ENCODE measurements at places on chromosomes 2 and 18.

DNA sequence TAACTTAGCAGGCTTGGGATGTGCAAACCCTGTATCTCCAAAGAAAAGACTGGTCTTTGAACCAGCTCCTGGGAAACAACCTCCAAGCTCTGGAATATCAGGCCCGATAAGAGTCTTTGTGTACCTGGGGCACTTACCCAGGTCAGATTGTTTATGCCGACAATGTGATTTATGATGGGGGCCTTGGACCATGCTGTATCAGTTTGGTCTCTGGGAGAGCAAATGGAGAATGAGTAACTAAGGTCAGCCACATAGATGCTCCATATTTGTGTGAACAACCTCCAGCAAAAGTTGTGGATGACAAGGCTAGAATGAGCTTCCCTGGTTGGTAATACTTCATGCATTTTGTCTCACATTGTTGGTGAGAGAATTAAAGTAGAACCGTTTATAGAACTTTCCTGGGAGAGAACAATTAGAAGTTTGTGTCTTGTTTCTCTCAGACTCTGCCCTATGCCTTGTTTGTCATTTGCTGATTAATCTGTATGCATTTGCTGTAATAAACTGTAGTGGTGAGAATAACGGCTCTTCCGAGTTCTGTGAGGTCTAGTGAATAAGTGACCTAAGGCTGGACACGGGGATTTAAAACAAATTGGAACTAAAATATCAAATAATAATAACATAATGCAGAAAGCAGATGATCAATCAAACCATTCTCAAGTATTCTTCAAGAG, 259.1 kb downstream of the XIRP2 start:
- no peak overlapping the region for H3K27ac ChIP-seq
- no peaks in the 10 kb centered on the region for H3K4me1 ChIP-seq
- H3K27me3 ChIP-seq: no peaks in the 10 kb centered on the region
- H3K36me3 ChIP-seq: no peaks in the 10 kb centered on the region

GRCh38 chr2:230422149-230422548, 6.1 kb downstream of the SP100 start:
- H3K4me3 ChIP-seq: no peak overlapping the region
- H3K4me1 ChIP-seq: no peaks in the 10 kb centered on the region
- no peak for DNase-seq
- no peaks in the 10 kb centered on the region for H3K27me3 ChIP-seq
- H3K36me3 ChIP-seq: no peaks in the 10 kb centered on the region

- DNase-seq: no peak
- H3K36me3 ChIP-seq: no peaks in the 10 kb centered on the region
- H3K27me3 ChIP-seq: no peaks in the 10 kb centered on the region
- H3K4me3 ChIP-seq: no peak overlapping the region
- H3K4me1 ChIP-seq: no peaks in the 10 kb centered on the region
Observed at GRCh38 chr2:143726151-143726845, 597.1 kb downstream of the ARHGAP15 start.

DNA sequence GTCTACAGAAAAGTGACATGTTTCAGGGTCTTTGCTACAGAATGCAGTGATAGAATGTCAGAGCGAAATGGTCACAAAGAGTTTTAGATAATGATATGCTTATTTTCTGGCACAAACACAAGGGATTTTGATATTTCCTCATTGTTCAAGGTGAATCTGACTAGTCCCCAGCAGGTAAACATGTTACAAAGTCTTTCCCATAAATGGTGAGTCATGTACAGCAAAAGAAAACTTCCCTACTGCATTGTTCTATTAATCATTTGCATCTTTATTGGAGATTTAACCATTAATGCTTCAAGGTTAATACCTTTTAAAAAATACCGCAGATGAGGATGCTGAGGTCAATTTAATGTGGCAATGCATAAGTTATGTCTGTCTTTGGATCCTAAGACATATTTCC, 19.1 kb upstream of the TRIB2 start:
- H3K27ac ChIP-seq: no peak overlapping the region
- no peaks in the 10 kb centered on the region for H3K4me1 ChIP-seq
- no peak overlapping the region for H3K4me3 ChIP-seq
- no peak for DNase-seq
- H3K27me3 ChIP-seq: no peaks in the 10 kb centered on the region
- H3K36me3 ChIP-seq: no peaks in the 10 kb centered on the region

GRCh38 chr18:39675368-39675767, 2109.8 kb upstream of the CELF4 start:
- no peaks in the 10 kb centered on the region for H3K27me3 ChIP-seq
- H3K4me3 ChIP-seq: no peak overlapping the region
- peaks cover 3% of the 10 kb centered on the region for H3K4me1 ChIP-seq
- no peak for DNase-seq
- H3K36me3 ChIP-seq: no peaks in the 10 kb centered on the region
- H3K27ac ChIP-seq: no peak overlapping the region

DNA sequence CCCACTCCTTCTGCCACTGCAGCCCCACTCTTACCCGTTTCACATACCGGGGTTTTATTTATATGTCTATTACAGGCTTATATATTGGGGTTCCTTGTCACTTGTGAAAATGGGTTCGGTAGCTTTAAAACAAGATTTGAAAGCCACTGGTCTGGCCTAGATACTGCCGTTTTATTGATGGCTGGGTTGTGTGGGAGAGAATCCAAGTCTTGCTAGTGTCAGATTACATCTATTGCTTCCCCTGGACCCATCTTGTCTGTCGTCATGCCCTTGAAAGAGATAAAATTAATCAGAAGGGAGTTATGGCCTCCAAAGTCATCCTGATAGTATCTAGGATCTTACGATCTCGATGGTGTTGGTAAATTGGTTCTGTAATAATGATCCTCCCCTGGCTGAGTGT, 79.4 kb downstream of the EIPR1 start:
- no peak overlapping the region for H3K4me3 ChIP-seq
- H3K27ac ChIP-seq: no peak overlapping the region
- peaks cover 6% of the 10 kb centered on the region for H3K4me1 ChIP-seq
- no peaks in the 10 kb centered on the region for H3K27me3 ChIP-seq
- DNase-seq: no peak
